ENCODE measurements at places on chromosomes 1 and 21.

DNA sequence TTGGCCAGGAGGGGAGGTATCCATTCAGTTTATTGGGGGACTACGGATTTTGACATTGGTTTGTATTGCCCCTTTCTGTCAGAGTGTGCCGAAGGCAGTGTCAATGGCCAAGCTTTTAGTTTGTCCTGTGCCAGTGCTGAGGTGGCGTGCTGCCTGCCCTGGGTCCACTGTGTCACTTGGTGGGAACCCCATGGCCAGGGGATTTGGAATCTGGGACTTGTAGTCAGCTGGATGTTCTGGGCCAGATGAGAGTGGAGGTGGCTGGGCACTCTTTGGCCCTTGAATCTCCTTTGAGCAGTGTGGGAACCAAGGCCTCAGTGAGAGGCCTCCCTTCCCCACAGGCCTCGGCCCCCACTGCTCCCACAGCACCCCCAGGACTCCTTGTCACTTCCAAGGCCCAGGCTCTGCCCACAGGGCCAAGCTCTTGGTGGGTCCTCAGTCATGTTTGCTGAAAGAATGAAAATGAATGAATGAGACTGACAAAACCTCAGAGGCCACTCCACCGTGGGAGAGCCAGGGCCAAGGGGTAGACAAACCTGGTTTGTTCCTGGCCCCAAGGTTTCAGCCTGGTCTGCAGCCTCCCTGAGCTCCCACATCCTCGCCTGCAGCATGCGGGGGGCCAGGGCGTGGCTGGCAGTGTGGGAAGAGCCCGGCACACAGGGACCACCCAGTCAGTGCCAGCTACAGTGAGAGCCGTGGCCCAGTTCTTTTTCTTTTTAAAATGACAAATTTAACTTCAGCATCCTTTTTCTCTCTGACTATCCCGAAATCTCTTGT is 412.2 kb downstream of the MATN1 start:
- DNase-seq: no peak
- no peak overlapping the region for H3K4me3 ChIP-seq
- H3K27me3 ChIP-seq: no peaks in the 10 kb centered on the region
- H3K4me1 ChIP-seq: no peaks in the 10 kb centered on the region

GRCh38 chr1:224622831-224623230 is 6.7 kb downstream of the CNIH3 start:
- H3K27ac ChIP-seq: no peak overlapping the region
- no peak for DNase-seq
- peaks cover 2% of the 10 kb centered on the region for H3K4me1 ChIP-seq

DNA sequence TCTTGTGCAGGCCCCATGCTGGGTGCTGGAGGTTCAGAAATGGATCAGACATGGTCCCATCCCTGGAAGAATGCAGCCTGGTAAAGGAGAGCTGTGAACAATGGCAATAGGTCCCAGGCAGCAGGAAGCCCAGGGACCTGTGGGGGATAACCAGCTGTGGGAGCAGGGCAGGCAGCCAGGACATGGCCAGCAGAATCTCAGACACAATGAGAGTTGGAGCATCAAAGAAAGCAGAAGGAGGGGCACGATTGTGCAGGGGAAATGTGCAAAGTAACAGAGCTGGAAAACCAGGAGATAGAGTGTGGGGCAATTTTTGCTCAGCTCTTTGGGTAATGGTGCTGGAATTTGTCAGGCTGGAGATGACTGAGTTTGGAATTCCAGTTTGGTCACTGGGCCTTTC is 44.3 kb downstream of the C8B start:
- H3K36me3 ChIP-seq: no peaks in the 10 kb centered on the region
- no peak overlapping the region for H3K4me3 ChIP-seq
- H3K27me3 ChIP-seq: no peaks in the 10 kb centered on the region
- no peak for DNase-seq
- H3K4me1 ChIP-seq: peaks cover 11% of the 10 kb centered on the region
- H3K27ac ChIP-seq: no peak overlapping the region

GRCh38 chr1:64884261-64885040 is 81.9 kb downstream of the JAK1 start:
- H3K27ac ChIP-seq: no peak overlapping the region
- no peaks in the 10 kb centered on the region for H3K36me3 ChIP-seq
- no peak for DNase-seq
- H3K27me3 ChIP-seq: no peaks in the 10 kb centered on the region
- no peak overlapping the region for H3K4me3 ChIP-seq

DNA sequence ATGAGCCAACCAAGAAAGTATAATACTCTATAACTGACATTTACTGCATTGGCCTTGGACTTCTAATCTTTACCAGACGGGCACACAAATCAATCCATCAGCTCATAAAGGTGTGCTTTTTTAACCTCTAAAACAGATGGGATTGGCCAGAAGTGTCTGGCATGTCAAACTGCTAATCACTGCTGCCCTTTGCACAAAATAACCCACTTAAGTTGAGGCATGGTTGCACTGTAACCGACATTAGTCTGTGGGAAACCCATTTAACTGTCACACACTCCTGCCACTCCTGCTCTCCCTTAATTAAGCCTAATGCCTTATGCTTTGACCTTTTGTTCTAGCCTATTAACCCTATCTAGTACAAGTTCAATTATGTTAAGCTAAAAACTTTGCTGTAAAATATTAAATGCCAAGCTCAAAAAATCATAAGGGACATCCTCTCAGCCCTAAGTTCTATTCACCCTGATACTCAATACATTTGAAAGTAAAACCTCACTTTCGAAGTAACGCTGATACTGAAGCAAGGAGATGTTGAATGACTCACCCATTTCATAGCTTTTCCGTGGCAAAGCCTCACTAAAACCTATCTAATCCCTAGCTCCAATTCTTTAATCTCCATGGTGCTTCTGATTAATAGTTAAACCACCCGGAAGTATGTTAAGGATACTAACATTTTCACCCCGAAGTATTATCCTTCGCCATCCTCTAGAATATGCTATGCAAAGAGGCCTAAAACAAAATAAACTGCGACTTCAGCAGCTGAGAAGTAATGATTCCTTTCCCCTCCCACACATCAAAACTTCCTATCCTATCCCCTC is 12.9 kb downstream of the NRIP1 start:
- peaks cover 13% of the 10 kb centered on the region for H3K4me1 ChIP-seq
- no peaks in the 10 kb centered on the region for H3K36me3 ChIP-seq
- no peak overlapping the region for H3K4me3 ChIP-seq
- H3K27ac ChIP-seq: no peak overlapping the region

- H3K4me3 ChIP-seq: no peak overlapping the region
These were observed 321.0 kb downstream of the RPS6KC1 start for GRCh38 chr1:213371847-213372619.

- H3K4me1 ChIP-seq: peaks cover 24% of the 10 kb centered on the region
- H3K27me3 ChIP-seq: no peaks in the 10 kb centered on the region
- H3K36me3 ChIP-seq: no peaks in the 10 kb centered on the region
- H3K27ac ChIP-seq: no peak overlapping the region
- peak; percentile 87 for DNase-seq
These were observed 55.0 kb downstream of the PEX14 start for GRCh38 chr1:10529765-10530164.

DNA sequence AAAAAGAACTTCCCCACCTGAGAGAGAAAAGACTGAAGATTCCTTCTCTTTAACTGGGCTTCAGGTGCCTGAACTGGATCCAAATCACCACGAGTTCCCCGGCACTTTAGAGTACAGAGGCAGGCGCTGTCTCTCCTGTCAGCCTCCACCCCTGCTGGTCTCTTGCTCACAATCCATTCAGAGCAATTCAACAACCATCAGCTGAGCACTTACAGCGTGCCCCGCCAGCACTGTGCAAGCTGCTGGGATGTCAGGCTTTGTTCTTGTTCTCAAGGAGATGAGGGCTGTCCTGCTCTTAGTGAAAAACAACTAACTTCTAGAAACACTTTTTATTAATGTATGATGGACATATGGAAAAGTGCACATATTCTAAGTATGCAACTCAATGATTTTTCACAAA is 68.7 kb upstream of the VAMP3 start:
- H3K4me1 ChIP-seq: no peaks in the 10 kb centered on the region
- no peak overlapping the region for H3K4me3 ChIP-seq
- peak; percentile 47 for DNase-seq
- H3K27me3 ChIP-seq: peaks cover 3% of the 10 kb centered on the region
- no peak overlapping the region for H3K27ac ChIP-seq

DNA sequence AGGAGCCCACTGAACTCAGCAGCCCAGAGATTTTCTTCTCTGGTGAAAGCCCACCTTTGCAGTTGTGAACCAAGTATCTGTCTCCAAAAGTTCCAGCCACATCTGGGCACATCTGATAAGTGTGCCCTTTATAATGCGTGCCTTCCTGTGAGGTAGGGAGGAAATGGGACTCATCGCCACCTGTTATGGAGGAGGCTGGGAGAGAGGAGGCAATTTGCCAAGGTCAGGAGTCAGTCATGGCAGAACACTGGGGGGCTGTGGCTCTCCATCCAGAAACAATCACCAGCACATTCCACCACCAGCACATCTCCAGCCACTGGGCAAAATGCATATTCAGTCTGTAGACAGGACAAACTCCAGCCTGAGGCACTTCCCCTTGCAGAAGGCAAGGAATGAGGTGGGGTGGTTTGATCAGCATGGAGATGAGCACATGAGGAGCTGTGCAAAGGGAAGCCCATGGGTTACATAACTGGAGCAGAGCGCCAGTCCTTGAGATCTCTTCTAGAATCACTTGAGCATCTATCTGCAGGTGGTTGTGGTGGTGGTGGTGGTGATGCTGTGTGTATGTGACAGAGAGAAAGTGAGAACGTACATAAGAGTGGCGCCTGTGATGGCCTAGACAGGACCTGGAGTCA is 15.0 kb upstream of the LEMD1 start:
- H3K27ac ChIP-seq: no peak overlapping the region
- no peak overlapping the region for H3K4me3 ChIP-seq
- no peaks in the 10 kb centered on the region for H3K36me3 ChIP-seq
- peaks cover 12% of the 10 kb centered on the region for H3K4me1 ChIP-seq

GRCh38 chr1:97006044-97006661 is 284.6 kb downstream of the PTBP2 start:
- H3K4me3 ChIP-seq: no peak overlapping the region
- no peak for DNase-seq
- H3K27me3 ChIP-seq: no peaks in the 10 kb centered on the region
- H3K36me3 ChIP-seq: no peaks in the 10 kb centered on the region
